ENCODE measurements at places on chromosomes 11 and 22.

- DNase-seq: no peak
These were observed 2.4 kb upstream of the PACS1 start for GRCh38 chr11:66067640-66068039.

DNA sequence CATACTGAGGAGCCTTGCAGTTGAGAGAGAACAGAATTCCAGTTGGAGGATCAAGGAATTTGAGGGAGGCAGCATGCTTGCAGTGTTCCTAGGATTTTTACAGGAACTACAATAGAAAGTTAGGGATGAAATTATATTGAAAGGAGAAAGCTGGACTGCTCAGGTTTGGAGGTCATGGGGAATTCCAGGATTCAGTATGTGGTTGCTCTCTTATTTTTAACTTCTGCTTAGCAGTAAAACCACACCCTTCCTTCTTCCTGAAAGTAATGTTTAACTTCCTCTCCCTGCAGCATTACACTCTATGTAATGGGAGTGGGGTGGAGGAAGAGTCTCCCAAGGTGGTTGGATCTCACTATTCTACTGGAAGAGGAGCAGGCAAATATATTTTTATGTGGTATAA lies 31.3 kb downstream of the CTNND1 start:
- DNase-seq: no peak

GRCh38 chr11:58772329-58773285 lies 40.9 kb upstream of the GLYAT start:
- no peak for DNase-seq

DNA sequence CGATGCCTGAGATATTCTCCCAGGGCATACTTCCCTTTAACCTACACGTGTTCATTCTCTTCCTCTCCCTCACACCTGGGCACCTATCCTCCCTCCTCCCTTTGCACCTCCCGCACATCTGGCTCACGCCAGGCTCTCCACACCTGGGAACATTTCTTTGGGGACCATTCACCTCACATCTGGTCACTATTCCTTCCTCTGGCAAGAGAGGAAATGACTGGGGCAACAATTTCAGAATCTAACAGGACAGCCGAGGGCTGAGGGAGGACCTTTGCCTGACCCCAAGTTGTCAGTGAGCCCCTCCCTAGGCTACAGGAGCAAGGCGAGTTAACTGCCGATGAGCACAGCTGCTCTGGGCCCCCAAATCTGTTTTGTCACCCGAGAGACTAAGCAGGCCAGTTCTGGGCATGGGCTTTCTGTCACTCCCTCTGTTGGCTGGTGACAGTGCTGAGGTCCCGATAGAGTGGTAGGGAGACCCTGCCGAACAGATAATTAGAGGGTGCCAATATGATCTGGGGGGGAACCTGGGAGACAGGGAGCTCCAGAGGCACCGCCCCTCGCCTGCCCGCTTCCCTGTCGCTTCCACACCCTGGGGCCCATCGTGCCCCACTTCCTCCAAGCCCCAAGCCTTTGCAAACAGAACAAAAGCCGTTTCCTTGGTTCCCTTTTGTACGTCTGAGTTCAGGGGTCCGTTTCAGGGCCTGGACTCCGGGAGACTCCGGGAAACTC lies 45.6 kb downstream of the EIF3F start:
- DNase-seq: no peak

DNA sequence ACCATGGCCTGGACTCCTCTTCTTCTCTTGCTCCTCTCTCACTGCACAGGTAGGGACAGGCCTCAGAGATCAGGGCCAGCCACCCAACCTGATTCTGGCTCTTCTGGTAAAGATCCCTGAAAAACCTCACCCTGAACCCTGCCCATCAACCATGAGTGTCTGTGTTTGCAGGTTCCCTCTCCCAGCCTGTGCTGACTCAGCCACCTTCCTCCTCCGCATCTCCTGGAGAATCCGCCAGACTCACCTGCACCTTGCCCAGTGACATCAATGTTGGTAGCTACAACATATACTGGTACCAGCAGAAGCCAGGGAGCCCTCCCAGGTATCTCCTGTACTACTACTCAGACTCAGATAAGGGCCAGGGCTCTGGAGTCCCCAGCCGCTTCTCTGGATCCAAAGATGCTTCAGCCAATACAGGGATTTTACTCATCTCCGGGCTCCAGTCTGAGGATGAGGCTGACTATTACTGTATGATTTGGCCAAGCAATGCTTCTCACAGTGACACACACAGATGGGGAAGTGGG lies 80.9 kb downstream of the ZNF280B start:
- no peak for DNase-seq

GRCh38 chr11:26014456-26015115 lies 317.3 kb upstream of the ANO3 start:
- no peak for DNase-seq

- no peak for DNase-seq
These were observed 70.6 kb upstream of the SPON1 start for GRCh38 chr11:13891911-13892310.

DNA sequence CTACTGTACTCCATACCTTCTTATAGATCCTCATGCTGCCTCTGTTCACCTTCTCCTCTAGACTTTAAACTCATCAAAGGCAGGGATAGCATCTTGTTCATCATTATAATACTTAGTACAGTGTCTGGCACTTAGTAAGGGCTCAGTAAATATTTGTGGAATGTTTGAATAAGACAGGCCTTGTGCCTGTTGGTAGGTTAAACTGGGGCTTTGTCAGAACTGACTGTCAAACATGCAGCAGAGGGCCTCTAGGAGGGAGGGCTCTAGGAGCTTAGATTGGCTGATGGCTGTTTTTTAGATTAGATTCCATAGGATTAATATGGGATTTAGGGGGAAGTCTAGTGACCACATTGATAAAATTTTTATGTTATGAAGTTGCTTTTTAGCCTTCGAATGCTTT lies 70.8 kb downstream of the RNF169 start:
- DNase-seq: no peak

GRCh38 chr11:80584661-80585060 lies 1143.8 kb upstream of the TENM4 start:
- no peak for DNase-seq

DNA sequence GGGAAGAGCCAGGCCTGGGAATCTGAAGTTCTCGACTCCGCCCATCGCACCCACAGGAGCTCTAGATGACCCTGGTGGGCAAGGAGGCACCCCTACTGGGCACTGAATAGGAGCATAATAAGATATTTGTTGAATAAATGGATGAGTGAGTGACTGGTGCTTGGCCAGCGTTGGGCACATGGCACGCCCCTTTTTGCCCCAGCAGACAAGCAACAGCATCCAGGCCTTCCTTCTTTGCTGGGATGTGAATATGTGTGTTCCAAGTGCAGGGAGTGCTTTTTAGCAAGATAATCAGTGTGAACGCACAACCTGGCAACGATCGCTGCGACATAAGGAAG lies 443 bp upstream of the CELF1 start:
- DNase-seq: no peak

- DNase-seq: no peak
These were observed 8.7 kb downstream of the NADSYN1 start for GRCh38 chr11:71461696-71462095.

GRCh38 chr22:49964136-49965090 lies 3.8 kb downstream of the PIM3 start:
- DNase-seq: no peak

DNA sequence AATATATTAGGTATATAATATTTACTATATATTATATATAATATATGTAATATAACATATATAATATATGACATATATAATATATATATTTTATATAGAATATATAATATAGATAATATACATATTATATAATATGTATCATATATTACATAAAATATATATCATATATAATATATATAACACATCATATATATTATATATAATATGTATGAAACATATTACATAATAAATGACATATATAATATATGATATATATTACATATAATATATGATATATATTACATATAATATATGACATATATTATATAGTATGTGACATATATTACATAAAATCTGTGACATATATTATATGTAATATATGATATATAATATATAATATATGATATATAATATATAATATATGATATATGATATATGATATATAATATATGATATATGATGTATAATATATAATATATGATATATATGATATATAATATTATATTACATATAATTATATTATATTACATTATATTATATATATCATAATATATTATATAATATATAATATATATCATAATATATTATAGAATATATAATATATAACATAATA lies 119.5 kb upstream of the RIMBP3 start:
- no peak for DNase-seq

- DNase-seq: peak; percentile 42
These were observed at the start of gene MYEOV for GRCh38 chr11:69293819-69294505. MYEOV (plus strand) TSS chr11:69294155; CDS start chr11:69295355, 1,200 bp downstream.

- no peak for DNase-seq
These were observed 101.6 kb upstream of the USP47 start for GRCh38 chr11:11740073-11740702.

DNA sequence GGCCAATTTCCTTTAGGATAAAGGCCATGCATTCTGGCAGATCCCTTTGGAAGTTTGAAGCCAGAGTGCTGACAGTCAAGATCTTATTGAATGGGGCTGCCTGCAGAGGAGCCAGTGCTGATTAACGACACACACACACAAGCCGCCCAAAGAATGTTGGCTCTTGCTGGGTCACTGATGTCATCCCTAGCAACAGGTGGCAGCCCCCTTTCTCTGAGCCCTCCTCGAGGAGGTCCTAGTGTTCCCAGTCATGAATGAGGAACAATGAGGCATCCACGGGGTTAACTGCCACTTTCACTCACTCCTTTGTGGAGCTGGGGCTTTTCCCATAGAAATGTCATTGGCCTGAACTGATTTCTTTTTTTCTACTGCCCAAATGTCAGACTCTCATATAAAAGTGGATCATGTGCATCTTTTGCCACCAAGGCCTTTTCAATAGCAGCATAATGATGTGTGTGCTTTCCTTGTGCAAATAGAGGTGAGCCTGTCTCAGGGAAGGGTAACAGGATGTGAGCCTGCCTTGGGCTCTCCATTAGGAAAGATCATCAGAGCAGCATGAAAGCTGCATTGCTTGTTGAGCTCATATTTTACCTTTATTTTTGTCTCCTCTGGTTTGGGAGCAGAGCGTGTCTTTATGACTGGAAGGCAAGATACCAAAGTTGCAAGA lies 301.8 kb upstream of the MTNR1B start:
- DNase-seq: no peak

DNA sequence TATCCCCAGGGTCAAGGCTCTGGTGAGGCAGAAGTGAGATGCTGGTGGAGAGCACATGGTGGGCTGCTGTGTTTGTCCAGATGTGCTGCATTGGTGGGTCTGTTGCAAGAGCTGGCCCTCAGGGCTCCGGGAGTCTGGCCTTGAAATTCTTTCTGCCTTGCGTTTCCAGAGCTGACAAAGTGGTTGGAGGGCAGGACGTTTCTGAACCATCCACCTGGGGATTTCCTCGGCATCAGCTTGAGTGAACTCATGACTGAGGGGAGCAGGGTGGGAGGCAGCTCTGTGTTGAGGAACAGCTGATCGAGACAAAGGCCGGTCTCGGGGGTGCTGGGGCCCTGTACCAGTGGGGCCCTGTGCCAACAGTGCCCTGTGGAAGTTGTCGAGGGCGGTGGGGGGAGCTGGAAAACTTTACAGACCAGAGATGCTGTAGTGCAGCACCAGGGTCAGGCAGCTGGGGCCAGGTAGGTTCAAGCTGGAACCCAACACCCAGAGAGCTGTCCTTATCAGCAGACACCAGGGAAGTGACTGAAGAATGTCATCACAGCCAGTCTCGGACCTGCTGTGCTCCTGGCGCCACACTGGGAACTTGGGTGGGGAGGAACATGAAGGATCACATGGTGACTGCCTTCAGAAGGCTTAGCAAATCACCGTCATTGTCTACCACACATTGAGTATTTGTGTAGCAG lies 4.9 kb downstream of the TSKU start:
- no peak for DNase-seq

DNA sequence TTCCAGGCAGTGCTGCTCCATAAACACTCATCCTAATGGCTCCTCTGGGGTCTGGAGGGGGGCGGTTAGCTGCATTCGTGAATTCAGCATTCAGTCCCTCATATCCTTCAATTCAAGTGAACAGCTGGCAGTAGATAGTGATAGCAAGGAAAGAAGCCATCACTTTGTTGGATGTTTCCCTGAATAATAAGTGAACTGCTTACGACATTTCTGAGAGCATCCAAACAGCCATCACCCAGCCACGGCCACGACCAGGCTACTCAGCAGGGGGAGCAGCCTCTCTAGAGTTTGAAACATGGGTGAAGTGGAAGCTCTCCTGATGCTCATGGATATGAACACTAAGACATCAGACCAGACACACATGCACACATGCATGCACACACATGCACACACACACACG lies 163.6 kb downstream of the NTM start:
- DNase-seq: no peak

GRCh38 chr22:43326331-43327156 lies 16.6 kb downstream of the SCUBE1 start:
- no peak for DNase-seq

- peak; percentile 57 for DNase-seq
These were observed 15.1 kb upstream of the CYTH4 start for GRCh38 chr22:37267135-37267587.

- no peak for DNase-seq
These were observed 16.2 kb downstream of the SLC37A2 start for GRCh38 chr11:125079151-125079877.
